ENCODE measurements at places on chromosomes 13 and 19.

DNA sequence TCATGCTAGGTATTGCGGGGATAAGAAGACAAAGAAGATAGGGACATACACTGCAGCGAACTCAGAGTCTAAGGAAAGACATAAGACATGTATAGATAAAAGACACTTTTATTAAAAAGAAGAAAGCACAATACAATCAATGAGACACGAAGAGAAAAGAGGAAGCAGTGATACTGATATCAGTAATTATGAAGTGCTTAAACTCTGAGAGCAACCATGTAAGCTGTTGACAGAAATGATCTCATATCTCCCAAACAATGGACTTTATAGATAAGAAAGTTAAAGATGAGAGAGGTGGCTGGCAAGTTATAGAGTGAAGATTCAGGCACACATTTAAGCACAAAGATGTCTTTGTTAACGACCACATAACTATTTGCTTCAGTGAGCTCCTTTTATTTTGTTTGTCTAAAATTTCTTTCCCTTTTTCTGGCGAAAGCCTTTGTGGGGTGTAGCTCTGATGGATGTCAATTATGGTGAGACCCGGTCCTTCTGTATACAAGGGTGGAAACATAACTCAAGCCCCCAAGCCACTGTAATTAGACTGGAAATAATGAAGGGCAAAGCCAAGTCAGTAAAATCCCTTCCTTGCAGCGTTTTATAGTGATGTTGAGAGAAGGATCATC lies 818.0 kb upstream of the SLC10A2 start:
- DNase-seq: no peak

- peak; percentile 83 for DNase-seq
Measured at GRCh38 chr13:73090116-73090822, 31.5 kb downstream of the KLF5 start.

DNA sequence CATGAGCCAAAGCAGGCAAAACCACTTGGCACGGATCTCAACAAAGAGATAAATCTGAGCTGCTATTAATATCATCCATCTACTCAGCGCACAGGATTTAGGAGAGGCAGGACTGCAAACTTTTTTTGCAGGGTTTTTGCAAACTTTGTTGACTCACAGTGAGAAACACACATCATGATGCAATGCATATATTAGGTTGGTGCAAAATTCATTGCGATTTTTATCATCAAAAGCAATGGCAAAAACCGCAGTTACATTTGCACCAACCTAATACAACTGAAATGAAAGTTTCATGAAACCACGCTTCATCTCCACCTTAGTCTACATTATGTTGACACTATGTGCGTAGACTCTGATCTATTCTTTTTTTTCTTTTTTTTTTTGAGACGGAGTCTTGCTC lies 4.5 kb upstream of the NOVA2 start:
- no peak for DNase-seq

DNA sequence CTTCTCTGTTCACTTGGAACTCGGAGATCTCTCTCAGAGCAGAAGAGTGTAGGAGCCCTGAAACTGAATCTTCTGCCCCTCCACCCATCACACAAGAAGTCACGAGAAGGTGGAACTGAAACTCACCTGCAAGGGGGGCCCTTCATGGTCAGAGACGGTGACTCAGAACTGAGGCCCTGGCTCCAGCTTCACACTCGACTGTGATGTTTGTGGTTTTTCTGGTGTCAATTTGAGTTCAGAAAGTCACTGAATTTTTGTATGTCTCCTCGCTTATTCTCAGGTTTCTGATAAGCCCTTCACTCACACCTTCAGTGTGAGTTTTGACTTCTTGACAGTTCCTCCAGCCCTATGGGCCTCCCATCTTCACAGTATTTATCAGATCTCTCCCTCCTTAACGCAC lies 23.1 kb downstream of the SIGLEC5 start:
- DNase-seq: no peak

- no peak for DNase-seq
Measured at GRCh38 chr13:93843082-93843481, 616.5 kb downstream of the GPC6 start.

DNA sequence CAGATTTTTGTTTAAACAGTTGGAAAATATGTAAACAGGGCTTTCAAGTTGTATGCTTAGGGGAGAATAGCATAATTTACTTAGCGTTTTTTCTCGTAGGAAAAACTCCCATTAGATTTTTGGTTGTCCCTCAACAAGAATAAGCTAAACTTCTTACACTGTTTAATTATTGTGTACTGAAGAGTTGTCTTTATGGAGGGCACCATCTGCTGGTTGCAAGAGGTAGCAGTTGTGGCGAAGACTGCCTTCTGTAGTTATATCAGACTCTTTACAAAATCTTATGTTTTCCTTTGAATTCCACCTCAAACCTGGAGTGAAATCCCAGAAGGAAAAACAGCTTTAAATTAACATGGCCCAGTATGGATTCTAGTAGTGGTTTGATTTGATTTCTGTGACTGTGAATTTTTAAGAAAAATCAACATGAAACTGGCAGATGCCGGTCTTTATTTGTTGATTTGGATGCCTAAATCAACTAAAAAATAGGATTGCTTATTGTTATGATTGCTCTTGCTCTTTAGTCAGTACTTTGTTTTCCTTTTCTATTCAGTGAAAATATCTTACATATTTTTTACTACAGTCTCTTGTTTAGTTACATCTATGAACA lies 53.4 kb downstream of the PDS5B start:
- DNase-seq: no peak

GRCh38 chr13:113499936-113500335 lies 9.4 kb upstream of the DCUN1D2 start:
- DNase-seq: no peak

DNA sequence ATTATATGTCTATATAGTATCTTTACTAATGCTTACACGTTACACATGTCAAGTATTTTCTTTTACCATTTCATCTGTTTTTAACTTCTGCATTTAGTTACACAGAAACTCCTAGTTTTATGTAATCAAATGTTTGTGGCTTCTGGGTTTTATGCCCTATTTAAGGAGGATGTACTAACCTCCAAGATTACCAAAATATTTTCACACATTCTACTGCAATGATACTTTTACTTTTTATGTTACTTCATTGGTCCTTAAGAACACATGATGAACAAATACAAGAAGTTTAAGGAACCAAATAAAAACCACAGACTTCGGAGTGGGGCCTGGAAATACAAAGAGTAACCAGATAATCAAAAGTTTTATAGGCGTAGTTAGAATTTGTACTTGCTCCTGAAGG lies 37.2 kb downstream of the ZC3H13 start:
- DNase-seq: no peak

- no peak for DNase-seq
Measured at GRCh38 chr13:95647321-95647720, 2.8 kb upstream of the DZIP1 start.

- DNase-seq: no peak
Measured at GRCh38 chr13:110263888-110264287, 43.1 kb downstream of the COL4A1 start.

DNA sequence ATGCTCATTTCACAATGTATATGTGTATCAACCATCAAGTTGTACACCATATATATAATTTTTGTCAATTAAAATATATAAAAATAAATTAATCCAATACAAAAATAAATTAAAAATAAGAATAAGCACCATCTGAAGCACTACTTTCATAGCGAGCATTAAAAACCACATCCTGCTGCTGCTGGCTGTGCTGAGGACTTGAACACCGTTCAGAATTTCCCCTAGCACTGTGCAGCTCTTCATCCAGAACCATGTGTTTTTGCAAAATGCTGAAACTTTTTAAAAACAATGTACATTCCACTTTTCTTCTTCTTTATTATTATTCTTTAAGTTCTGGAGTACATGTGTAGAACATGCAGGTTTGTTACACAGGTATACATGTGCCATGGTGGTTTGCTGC lies 40.0 kb upstream of the FOXO1 start:
- DNase-seq: no peak

DNA sequence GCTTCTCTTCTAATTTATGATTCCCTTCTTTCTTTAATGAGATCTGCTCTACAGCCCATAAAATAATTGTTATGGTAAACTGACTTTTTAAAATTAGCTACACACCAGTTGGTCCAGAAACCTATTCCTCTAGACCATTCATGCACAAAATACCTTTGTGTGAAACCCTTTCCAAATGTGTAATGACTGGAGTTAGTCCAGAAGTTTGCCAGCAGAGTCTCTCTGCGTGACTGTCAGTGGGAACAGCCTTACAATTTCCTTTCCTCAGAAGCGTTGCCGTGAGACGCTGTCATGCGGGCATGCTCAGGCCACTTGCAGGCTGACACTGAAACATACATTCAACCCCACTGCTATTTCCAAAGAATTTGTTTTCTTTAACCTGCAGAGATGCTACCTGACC lies 965.2 kb downstream of the PCDH9 start:
- no peak for DNase-seq

GRCh38 chr19:16386619-16387240 lies 62.1 kb downstream of the KLF2 start:
- DNase-seq: no peak

- DNase-seq: no peak
Measured at GRCh38 chr19:47509973-47510372, 4.9 kb downstream of the NAPA start.

DNA sequence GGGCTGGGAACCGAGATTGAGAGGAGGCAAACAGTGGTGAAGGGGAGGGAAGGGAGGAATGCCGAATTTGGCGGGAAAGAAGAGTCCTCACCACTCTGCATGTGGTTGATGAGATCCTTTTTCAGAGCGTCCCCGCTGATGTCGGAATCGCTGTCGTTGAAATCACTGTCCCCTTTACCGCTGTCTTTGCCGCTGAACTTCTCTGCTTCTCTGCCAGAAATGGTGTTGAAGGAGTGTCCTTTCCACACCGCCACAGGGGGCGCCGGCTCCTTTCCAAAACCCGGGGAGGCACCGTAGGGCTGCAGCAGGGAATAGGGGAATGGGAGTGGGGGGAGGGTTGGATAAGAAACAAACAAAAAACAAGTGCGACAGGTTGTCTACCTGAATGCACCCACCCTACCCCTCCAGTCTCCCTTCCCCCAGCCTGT lies 3.1 kb downstream of the PCDH8 start:
- no peak for DNase-seq

GRCh38 chr13:21069561-21070004 lies 8.2 kb upstream of the LATS2 start:
- DNase-seq: no peak

GRCh38 chr19:18401580-18402112 lies 4.2 kb upstream of the LRRC25 start:
- DNase-seq: no peak

DNA sequence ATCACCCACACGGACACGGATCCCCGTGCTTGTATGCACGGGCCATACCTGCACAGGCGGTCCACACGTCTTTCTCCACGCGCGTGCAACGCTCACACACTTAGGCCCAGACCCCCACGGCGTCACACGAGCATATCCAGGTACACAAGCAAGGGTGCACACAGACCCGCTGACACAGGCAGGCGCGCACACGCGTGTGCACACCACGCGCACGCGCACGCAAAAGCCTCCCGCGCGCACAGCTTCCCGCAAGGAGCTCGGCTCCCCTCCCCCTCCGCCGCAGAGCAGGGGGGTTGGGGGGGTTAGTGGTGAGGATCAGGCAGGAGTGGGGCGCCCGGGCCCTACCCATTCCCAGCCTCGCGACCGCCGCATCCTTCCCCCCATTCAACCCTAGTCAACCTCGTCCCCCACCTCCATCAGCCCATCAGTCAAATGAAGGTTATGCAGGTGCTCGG lies 407 bp downstream of the RAB3A start:
- DNase-seq: no peak

DNA sequence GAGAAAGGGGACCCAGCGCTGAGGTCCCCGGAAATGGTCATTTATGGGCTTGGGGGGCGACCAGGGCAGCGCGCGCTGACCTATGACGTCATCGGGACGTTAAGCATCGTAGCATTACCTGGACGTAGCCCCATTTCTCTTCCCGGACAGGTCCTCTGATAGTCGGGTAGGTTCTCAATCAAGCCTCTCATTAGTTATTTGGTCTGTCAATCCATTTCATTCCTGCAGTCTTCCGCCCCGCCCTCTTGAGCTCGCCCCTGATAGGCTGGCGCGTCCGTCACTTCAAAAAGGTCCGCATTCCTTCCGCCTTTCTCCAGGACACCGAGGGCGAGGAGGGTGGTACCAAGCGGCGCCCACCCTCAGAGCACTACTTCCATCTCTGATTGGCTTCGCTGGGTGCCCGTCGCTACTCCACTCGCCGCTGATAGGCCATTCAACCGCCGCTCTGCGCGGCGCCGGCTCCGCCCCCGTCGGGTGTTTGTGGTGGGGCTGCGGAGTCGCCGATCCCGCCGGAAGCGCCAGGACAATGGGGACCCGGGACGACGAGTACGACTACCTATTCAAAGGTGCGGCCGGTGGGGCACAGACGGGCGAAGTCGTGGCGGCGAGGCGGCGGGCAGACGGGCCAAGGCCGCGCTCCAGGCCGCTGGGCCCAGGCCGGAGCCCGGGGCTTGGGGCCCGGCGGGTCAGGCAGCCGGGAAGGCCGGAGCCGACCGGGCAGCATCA lies at the start of gene RAB11B:
TSS of gene RAB11B (plus strand) at position 470 of the 726 bp plus-strand sequence. CDS start at position 527, 57 bp downstream.
- DNase-seq: peak; percentile 99

DNA sequence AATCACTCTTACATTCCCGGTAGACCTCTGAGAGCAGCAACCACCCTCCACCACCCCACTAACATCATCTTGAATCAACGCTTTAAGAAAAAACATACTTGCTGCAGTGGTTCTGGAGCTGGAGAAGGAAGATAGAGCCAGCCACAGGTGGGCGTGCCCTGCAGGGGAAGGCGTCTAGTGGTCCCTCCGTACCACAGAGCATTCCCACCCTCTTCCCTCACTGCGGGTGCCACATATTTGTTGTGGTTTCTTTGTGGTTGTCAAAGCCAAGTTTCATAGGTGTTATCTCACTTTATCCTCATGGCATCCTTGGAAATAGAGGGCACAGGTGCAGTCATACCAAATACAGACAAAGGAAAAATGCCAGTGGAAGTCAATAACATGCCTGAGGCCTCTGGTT lies 22.2 kb downstream of the COL4A2 start:
- DNase-seq: no peak

DNA sequence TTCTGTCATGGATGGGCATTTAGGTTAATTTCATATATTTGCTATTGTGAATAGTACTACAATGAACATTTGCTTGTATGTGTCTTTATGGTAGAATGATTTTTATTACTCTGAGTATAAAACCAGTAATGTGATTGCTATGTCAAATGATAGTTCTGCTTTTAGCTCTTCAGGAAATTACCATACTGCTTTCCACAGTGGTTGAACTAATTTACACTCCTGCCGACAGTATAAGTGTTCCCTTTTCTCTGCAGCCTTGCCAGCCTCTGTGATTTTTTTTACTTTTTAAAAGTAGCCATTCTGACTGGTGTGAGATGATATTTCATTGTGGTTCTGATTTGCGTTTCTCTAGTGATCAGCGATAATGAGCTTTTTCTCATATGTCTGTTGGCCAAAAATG lies 6.5 kb downstream of the SIGLEC7 start:
- no peak for DNase-seq

DNA sequence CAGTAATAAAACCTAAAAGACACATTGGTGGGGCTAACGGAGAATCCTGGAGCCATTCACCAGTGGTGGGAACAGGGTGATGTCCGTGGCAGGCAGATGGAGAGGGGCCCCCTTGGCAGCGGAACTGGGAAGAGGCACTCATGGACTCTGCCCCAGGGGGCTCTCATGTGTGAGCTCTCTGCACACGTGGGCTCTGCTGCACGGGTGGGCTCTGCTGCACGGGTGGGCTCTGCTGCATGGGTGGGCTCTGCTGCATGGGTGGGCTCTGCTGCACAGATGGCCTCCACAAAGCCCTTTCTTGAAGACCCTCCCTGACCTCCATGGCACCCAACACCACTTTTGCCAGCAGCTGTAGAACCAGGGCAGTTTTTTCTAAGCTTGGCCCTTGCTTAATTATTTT lies 52.3 kb downstream of the PARP4 start:
- no peak for DNase-seq

GRCh38 chr19:57623091-57623490 lies 9.0 kb downstream of the ZNF134 start:
- no peak for DNase-seq
